ENCODE measurements at places on chromosomes 1 and 21. TPM values are rescaled to one million over a fixed set of nuclear protein-coding genes. Genes with fewer than 3 reads are reported as not detected.

GRCh38 chr1:46043458-46044017 lies 88.9 kb downstream of the PIK3R3 start:
- DNase-seq, result no peak

GRCh38 chr1:22319608-22320007 lies 132.0 kb upstream of the ZBTB40 start:
- DNase-seq, result no peak

DNA sequence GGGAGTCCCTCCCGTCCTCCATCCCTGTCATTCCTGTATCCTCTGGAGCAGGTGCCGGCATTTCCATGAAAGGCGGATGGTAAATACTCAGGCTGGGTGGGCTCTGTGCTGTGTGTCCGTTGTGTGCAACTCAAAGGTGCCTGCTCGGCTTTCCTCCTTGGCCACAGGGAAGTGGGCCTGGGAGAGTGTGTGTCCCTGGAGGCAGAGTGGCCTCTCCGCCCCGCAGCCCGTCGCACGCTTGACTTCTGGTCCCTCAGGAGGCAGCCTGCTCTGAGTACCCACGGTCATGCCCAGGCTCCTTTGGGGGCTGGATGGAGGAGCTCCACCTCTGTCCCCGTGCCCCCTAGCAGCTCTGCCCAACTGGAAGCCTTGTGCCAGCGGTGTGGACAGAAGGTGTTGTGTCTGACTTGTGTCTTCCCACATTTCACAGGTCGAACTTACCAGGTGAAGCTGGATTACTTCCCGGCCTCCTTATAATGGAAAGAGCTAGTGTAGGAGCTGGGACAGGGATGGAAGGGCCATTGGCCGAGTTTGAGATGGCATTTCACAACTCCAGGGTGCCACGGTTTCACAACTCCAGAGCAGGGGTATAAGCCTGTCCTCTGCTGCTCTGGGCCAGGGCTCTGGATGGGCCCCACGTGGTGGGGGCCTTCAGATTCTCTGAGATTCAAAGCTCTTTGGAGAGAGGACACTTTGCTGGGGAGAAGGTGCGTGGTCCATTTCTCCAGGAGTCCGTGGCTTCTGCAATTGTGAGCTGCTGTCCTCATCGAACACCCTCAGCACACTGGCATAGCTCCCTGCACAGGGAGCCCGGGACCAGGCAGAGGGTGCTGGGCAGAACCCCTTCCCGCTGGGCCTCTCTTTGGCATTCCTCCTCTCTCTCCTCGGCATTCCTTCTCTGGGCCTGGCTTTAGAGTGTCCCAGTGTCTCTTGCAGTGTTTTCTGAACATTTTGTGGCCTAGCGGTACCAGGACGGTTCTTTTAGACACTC lies 152.7 kb upstream of the COL6A1 start:
- DNase-seq, result no peak

- DNase-seq, result no peak
Observed at GRCh38 chr21:39737376-39738000, 7.5 kb upstream of the IGSF5 start.

DNA sequence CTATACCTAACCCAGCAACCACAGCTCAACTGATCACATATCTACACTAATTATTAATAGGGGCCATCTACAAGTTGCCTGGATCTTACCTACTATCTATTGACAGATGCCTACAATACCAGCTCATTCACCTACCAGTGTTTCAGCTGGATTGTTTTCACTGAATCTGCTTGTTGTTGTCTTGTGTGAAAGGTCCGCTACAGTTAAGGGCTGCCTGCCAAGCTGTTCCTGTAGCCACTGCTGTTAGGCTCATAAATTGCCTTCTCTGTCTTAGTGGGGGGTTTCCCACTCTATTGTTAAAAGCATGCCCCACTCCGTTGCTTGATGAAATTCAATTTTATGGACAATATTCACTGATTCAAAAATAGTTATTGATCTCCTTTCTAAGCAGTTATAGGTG lies 199.7 kb upstream of the TMPRSS15 start:
- DNase-seq, result no peak

GRCh38 chr1:91700332-91700731 lies 185.6 kb downstream of the TGFBR3 start:
- DNase-seq, result no peak

GRCh38 chr21:35511696-35512162 lies 462.6 kb upstream of the RUNX1 start:
- no peak for DNase-seq

- no peak for DNase-seq
Observed at GRCh38 chr1:54547601-54548388, at the start of gene ACOT11. ACOT11 (plus strand) TSS chr1:54548228; CDS start chr1:54548310, 82 bp downstream.

DNA sequence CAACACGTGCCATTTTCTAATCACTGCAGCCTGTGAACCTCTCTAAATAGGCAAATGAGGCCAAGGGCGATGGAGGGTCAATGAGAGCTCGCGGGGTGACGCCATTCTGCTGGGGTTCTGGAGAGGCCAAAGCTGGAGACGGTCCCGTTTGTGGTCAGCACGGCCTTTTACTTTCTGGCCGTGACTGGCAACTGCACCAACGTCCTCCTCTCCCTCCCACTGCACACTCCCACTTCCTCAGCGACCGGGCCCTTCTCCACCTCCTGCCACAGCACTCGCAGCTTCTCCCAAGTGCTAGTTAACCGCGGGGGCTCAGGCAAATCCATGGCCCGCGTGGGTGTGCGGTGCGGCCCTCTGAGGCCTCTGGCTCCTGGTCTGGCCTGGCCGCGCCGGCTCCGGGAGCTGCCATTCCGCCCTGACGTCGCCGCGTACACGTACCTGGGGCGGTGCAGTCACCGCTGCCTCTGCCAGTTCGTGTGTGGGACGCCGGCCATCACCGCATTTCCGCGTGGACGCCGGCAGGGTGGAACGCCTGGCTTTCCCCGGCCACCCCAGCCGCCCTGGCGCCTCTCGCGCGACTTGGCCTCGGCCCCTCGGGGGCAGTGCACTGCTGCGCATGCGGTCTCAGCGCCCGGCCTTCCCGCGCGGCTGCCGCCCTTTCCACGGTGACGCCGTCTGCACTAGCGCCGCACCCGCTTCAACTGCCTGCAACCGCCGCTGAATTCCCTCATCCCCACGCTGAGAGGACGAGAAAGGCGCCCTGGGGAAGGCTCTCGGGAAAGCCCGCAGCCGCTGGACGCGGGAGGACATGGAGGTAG lies 18.2 kb downstream of the OR2C3 start:
- peak; percentile 1 for DNase-seq

- DNase-seq, result no peak
Observed at GRCh38 chr1:1542766-1543705, 2.6 kb upstream of the TMEM240 start.

DNA sequence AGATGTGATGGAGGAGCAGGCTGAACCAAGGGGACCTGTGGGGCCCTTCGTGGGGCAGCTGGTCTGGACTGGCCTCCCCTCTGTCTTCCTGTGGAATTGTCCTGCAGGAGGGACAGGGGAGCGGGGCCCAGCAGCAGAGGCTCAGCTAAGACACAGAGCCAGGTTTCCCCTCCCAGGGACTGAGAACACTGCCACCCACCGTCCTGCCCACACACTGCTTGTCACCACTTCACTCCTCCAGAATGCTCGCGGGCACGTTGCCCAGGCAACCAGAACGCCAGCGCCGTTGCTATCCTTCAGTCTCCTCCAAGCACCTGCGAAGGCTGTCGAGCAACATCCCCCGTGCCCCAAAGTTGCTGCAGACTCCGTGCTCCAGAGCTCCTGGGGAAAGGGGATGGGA lies 46.4 kb downstream of the AJAP1 start:
- DNase-seq, result no peak

DNA sequence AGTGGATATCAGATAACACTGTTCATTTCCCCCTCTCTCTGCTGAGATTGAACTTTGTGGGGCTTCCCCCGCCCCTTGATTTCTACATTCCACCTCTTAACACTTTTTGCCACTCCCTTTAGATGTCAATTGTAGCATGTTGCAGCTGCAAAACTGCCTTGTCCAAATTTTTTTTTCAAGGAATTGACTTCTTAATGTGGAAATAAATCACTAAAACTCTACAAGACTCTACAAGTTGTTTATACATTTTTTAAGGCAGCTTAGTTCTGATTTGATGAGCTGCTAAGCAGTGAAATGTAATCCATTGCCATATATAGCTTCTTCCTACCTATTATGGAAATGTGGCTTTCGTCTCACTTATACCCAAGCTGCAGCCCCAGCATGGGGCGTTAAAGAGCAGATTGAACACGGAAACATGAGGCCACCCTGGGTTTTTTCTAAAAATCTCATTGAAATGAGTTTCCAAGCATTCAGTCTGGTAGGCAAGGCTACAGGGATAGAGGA lies 132.2 kb downstream of the SYT2 start:
- DNase-seq, result no peak

DNA sequence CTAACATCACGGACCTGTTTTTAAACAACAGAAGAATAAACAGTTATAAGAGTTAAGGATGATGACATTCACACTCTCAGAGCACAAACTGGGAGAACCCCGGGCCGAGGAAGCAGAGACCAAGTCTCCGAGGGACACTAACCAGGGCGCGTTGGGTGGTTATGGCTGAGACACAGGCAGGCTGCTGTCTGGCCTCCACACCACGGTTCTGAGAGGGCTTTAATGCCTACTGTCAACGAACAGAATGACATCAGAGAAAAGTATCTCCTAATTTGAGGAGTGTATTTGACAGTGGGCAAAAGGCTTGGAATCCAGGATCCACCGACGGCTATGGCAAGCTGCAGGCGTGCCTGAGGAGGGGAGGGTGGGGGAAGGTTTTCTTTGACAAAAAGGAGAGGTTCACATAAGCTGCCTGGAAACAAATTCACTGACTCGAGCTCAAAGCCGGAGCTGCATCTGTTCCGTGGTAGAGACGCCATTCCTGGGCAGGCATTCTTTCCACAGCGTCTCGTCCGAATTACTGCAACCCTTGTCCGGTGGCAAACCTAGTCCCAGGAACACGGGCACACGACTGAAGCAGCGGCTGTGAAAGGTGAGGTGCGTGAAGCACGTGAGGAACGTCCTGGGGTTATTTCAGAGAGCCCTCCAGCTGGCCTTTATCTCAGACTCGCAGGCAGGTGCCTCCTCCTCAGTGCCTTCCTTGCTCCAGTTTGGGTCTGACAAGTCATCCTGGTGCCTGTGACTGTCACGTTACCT lies 9.4 kb downstream of the POFUT2 start:
- no peak for DNase-seq

DNA sequence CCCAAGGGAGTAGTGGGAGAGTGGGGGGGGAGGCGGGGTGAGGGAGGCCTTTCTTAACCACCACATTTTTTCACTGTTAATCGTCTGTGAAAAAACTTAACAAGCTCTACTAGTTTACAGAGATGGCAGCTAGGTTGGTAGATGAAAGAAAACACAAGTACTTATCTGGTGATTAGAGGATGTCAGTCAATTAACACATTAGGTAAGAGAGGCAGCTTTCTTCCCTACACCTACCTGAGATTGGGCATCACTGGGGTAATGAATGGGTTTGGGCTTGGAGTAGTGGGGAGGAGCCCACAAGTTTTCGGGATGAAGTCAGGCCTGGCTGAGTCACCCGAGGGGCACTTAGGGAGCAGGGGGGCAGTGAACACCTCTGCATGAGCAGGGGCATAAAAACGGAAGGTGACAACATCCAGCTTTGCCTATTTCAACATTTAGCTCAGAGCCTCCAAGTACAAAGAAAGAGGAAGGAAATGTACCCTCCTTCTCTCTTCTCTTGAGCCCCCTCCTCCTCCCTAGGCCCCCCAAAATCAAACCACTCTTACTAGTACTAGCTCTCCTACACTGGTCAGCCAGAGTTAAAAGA lies 2.5 kb downstream of the LBR start:
- no peak for DNase-seq

- no peak for DNase-seq
Observed at GRCh38 chr1:155499953-155500639, 62.5 kb downstream of the ASH1L start.

- DNase-seq, result no peak
Observed at GRCh38 chr1:32406629-32407111, 12.4 kb upstream of the BSDC1 start.

GRCh38 chr1:52769346-52770033 lies 43.2 kb downstream of the ZYG11B start:
- no peak for DNase-seq

DNA sequence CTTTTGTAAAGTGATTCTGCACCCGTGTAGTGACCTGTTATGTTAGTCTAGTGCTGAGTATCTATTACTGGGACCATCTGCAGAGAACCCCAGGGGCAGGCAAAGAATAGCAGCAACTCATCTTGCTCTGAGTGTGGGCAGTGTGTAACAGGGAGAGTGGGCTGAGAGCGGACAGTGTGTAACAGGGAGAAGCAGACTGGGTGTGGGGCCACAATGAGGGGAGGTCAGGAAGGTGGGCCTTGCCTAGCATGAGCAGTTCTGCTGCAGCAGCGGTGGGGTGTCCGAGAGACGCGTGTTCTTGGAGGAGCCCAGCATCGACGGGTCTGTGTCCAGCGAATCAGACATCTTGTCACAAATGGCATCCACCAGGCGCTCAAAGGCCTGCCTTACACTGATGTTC lies 41.2 kb upstream of the NRDC start:
- no peak for DNase-seq

DNA sequence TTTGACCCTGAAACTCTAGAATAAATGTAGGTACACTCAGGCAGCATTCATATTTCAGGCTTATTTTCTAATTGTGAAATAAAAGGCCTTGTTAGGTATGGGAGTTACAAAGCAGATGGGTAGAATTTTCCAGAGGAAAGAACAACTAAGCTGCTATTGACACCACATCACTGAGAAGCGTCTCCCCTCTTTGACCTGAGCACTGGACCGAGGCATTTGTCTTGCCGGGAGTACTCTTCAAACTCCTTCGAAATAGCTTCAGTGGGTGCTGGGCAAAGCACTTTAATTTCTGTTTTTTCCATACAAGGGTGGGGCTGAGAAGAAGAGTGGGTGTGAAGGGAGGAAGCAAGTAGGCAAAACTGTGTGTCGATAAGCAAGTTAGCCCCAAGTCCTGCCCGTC lies 36.4 kb downstream of the ABCA4 start:
- DNase-seq, result no peak

DNA sequence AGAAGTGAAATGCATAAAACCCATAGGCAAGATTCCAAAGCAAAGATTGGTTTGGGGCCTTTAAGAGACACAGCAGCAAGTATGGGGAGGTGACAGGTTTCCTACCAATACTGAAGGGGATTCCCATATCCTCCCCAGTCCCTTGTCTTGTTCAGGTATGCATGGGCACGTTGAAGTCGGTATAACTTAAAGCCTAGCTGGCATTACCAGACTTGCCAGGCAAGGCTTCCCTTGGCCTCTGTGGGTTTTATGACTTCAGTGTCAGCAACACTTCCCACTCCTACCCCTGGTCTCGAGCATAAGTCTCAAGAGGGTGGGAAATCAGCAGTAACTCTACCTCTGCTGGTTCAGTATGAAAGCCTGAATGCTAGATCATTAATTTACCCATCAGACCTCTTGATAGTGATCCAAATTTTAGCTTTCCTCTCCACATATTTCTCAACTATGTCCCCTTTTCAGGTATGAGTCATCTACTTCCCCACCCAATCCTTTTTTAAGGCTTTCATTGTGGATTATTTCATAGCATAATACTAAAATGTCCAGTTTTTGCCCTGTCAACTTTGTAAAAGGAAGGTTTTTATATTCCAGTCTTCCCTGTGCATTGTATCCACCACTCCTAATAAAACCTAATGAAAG lies 6.8 kb downstream of the CYP4X1 start:
- DNase-seq, result no peak

- no peak for DNase-seq
Observed at GRCh38 chr1:30319765-30320580, 403.4 kb downstream of the MATN1 start.

Gene ARHGEF10L
- total RNA-seq, result 19.7 TPM

Gene BSND
- not detected for total RNA-seq

Gene JAM2
- not detected for total RNA-seq

Gene CZIB
- 91.9 TPM for total RNA-seq

Gene C1orf141
- total RNA-seq, result not detected

Gene SYPL2
- not detected for total RNA-seq

Gene CHIT1
- total RNA-seq, result 1.6 TPM

Gene KIF26B
- total RNA-seq, result not detected

Gene HSF2BP
- total RNA-seq, result 0.92 TPM

Gene SDC3
- total RNA-seq, result 0.19 TPM

Gene USH2A
- not detected for total RNA-seq

Measured in naive thymus-derived CD4-positive, alpha-beta T cell (primary cell).